Thyroid gland (tissue), 4 donors: ENCODE measurements at places on chromosomes 7 and 10. TPM values are rescaled to one million over a fixed set of nuclear protein-coding genes. Genes with fewer than 3 reads are reported as not detected.

DNA sequence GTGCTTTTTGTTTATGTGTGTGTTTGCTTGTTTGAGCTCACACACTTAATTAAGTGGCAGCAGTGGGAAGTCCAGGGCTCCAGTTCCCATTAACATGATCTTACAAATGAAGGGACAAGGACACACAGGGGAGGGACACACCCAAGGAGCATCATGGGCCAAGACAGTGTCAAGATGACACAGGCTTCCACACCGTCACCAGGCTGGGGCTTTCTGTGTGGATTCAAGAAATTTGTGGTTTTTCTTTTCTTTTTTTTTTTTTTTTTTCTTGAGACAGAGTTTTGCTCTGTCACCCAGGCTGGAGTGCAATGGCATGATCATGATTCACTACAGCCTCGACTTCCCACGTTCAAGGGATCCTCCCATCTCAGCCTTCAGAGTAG lies 173.6 kb downstream of the KIAA1217 start:
- no peak overlapping the region for H3K4me3 ChIP-seq
- H3K36me3 ChIP-seq = no peaks in the 10 kb centered on the region
- no peak overlapping the region for H3K27ac ChIP-seq
- H3K27me3 ChIP-seq = no peaks in the 10 kb centered on the region

DNA sequence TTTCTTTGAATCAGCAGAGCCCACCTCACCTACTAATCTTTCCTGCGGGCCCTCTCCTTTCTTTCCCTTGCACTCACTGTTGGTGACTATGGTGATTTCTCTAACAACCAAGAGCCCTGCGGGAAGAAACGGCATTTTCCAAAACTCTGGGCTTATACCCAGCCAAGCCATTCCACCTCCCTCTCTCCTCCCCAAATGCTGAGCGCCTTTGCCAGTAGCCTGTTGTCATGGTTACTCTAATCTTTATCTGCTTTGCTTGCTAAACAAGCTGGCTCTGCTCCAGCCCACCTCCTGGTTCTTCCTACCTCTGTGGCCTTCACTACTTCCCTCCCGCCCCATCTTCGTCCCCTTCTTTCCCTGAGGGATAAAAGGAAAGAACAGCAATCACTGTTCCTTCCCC lies 86.7 kb downstream of the DGKI start:
- H3K27ac ChIP-seq = no peak overlapping the region
- no peaks in the 10 kb centered on the region for H3K27me3 ChIP-seq
- H3K4me3 ChIP-seq = no peak overlapping the region
- peaks cover 24% of the 10 kb centered on the region for H3K4me1 ChIP-seq
- DNase-seq = peak; percentile 61
- H3K36me3 ChIP-seq = no peaks in the 10 kb centered on the region

DNA sequence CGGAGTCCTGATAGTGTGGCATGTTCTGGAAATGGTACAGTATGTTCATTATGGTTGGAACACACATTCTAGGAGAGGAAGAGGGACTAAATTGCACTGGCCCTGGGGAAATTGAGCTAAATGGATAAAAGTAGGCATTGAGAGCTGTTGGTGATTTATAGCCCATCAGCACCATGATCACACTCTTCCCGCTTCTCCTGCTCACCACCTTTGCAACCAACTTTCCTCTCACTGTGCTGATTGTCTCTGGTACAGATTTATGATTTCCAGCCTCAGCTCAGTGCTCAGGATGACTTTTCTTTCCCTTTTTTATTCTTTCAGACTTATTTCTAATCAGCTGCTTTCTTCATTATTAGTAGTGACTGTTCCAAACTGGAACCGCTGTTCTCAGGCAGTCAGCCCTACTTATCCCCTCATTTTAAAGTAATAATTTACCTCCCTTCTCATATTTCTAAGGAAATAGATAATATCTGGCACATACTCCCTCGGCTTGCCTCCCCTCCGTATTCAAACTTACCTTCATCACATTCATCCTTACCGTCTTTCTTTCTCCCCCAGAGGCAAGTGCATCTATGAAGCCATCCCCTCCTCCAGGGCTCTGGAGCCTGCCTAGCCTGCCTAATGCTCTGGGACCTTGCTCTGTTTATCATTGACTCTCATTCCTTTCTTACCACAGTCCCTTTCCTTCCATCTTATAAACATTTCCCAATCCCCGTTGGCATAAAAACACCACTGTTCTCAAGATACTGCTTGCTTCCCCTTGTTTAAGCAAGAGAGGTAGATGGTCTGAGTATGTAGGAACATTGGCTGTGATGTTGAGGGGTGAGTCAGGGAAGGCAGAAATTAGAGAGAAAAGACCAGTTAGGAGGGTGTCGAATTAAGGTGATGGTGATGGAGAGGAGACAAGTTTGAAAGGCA lies 51.6 kb upstream of the RPA3 start:
- no peak for DNase-seq
- H3K27ac ChIP-seq = no peak overlapping the region
- H3K4me1 ChIP-seq = peaks cover 56% of the 10 kb centered on the region
- no peaks in the 10 kb centered on the region for H3K36me3 ChIP-seq
- H3K27me3 ChIP-seq = no peaks in the 10 kb centered on the region

Gene UNCX
- not detected for total RNA-seq

Gene UROS
- total RNA-seq = 54.4 TPM

Gene RUFY2
- 27.4 TPM for total RNA-seq

- H3K27me3 ChIP-seq = no peaks in the 10 kb centered on the region
- no peak overlapping the region for H3K27ac ChIP-seq
- DNase-seq = no peak
- no peaks in the 10 kb centered on the region for H3K36me3 ChIP-seq
Observed at GRCh38 chr7:17131983-17132655, 166.3 kb upstream of the AHR start.

Gene NAT16
- total RNA-seq = 0.29 TPM

DNA sequence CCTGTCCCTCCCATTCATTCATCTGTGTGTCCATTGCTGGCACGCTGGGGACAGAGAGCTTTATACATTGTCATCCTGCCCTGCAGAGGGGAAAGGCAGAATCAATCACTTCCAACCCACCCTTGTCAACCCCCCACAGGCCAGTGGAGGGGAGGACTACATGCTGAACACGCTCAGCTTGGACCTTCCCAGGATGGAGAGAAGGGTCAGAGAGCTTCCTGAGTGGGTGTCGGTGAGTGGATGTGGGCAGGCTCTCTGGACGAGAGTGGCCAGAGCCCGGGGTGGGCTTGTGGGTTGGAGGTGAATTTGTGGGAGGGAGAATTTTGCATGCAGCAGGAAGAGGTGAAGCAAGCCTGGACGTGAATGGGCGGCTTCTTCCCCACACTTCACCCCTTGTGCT lies 93.9 kb downstream of the DNAJB6 start:
- no peaks in the 10 kb centered on the region for H3K36me3 ChIP-seq
- H3K4me1 ChIP-seq = peaks cover 6% of the 10 kb centered on the region
- H3K27me3 ChIP-seq = no peaks in the 10 kb centered on the region
- DNase-seq = no peak
- no peak overlapping the region for H3K27ac ChIP-seq
- no peak overlapping the region for H3K4me3 ChIP-seq

DNA sequence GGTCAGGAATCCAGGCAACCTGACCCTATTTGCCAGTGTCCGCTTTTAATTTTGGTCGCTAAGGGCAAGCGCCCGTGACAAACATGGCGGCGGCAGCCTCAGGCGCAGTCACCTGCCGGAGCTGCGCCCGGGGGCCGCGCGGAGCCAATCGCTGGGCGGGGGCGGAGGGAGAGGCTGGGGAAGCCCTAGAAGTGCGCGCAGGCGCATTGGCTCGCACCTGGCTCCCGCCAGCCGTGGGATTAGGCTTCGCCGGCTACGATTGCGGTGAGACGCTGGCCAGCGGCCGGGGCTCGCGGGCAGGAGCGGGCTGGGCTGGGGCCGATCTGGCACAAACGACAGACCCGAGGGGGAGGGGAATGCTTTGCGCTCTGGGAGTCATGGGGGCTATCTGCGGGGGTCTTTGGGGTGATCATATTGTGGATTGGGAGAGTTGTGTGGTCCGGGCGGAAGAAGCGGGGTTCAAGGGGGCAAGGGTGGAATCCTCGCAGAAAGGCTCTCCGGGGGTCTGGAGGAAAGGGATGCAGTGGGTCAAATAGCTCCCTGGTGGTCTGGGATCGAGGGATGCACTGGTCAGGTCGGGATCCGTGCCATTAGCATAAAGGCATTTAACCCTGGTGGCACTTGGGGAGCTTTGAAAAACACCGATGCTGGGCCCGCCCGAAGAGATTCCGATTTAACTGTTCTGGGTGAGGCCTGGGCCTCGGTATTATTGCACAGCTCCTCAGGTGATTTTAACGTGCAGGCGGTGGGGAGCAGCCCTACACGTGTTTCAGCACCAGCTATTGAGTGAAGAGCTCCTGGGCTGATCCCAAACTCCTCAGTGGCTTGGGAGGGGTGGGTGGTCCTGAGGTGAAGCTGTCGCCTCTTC lies 10.1 kb upstream of the C10orf95 start:
- peaks cover 15% of the 10 kb centered on the region for H3K4me1 ChIP-seq
- H3K27me3 ChIP-seq = no peaks in the 10 kb centered on the region
- no peaks in the 10 kb centered on the region for H3K36me3 ChIP-seq
- DNase-seq = peak; percentile 97
